ENCODE measurements at places on chromosomes 5 and 9.
A peak's percentile ranks its signal among the peaks of the same experiment; 100 is the strongest.

DNA sequence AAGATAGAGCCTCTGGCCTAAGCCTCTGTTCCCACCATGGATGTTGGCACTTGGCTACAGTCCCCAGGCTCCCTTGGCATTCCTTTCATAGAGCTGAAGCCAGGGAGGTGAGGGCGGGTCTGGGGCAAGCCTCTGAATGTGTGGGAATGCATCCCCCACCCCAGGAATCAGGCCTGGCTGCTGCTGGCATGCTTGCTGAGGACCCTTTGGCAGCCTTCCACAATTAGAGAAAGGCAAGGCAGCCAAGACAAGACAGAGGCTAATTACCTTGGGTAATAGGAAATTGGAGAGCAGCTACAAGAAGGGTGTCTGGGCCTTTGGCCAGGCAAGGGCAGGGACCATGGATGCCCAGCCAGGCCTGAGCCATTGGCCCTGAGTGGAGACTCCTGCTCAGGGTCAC is 204.4 kb upstream of the TRIM32 start:
- no peak for DNase-seq

DNA sequence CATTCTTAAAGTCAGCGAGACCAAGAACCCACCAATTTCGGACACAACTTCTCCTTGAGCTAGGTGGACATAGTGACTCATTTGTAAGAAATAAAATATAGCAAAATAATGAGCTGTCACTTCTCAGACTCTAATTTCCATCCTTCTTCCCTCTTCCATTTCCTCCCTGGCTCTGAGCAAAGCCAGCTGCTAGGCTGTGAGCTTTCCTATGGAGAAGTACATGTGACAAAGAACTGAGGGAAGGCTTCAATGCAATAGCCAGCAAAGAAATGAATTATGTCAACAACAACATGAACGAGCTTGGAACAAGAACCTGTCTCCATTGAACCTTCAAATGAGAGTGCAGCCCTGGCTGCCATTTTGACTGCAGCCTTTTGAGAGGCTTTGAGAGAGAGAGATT is 25.9 kb upstream of the SELENOP start:
- no peak for DNase-seq

- no peak for DNase-seq
These were observed 12.4 kb downstream of the PRUNE2 start for GRCh38 chr9:76893395-76893932.

- DNase-seq, result no peak
These were observed 36.7 kb upstream of the CCDC112 start for GRCh38 chr5:115333164-115333563.

DNA sequence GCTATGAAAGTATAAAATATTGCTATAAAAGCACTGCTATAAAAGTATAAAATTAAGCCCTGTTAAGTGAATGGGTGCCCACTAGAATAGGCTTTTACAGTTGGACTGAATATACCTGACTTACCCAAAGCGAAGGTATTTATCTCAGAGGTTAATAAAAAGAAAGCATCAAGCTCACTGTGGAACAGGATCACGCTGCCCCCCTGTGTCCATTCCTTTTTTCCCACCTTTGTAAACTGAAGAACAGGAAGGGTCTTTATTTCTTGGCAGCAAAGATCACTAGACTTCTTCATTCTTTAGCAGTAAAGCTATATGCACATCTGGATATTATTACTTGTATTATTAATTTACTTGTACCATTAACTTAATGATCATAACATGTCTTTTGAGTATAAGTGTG is 22.1 kb upstream of the PLPP6 start:
- DNase-seq, result no peak

DNA sequence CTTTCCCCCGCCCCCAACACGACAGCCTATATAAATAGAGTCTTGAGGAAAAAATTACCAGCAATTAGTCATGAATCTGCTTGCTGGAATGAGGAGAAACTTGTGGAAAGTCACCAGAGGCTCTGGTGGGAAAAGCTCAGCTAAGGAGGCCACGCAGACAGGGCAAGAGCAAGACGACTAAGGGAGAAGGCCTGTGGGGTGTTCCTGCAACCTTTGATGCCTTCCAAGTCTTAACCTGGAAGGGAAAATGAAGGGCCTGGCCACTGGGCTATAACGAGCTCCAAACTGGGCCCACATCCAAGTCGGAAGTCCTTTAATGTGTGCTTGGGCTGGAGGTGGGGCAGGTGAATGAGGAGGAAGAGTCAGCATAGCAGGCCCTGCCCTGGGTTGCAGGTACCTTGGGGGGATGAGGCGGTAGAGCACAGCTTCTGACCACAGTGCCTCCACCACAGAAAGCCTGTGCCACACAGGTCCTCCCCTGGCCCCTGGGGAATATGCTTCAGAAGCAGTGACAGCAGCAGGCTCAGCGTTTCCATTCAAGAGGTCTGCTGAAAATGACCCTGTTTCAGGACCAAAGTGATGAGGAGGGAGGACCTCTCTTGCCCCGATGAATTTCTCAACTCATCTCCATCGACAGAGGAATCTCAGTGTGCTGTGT is 92.8 kb upstream of the LRRTM2 start:
- no peak for DNase-seq

GRCh38 chr9:85268131-85268530 is 473.6 kb downstream of the AGTPBP1 start:
- no peak for DNase-seq

DNA sequence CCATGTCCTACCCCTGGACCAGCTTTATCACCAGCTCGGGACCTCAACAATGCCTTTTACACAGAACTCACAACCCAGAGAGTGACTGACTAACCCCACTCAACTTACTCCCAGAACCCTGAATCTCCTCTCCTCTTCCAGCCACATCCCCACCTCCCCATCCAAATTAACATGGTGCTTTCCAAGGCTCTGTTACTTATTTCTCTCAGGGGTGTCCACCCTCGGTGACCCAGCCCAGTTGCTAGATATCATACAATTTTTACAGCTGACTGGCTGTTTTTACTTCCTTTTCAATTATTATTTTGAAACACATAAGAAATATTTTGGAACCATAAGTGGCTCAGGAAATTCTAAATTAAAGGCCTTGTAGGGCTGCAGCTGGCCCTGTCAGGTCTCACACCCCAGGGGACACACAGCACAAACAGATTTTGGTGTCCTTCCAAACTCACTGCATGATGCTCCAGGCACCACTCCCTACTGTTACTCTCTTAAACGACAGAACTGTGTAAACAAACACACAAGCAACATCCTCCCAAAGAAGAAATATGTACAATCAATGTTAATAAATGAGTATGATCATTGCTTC is 180.6 kb downstream of the ADAMTS12 start:
- DNase-seq, result no peak

DNA sequence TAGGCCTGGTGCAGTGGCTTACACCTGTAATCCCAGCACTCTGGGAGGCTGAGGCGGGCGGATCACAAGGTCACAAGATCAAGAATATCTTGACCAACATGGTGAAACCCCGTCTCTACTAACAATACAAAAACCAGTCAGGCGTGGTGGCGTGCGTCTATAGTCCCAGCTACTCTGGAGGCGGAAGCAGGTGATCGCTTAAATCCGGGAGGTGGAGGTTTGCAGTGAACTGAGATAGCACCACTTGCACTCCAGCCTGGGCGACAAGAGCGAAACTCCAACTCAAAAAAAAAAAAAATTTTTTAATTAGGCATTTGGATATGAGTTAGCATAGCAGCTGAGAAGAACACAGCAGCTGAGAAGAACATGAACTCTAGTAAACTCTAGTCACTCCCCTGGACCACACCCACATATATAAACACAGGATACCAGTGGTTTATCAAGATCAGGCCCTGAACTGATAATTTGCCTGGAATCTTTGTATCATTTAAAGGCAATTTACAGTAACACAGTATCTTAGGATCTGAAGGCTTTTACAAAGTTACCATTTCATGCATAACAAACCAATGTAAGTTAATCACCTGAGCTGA is 4.6 kb upstream of the UGCG start:
- DNase-seq, result no peak

DNA sequence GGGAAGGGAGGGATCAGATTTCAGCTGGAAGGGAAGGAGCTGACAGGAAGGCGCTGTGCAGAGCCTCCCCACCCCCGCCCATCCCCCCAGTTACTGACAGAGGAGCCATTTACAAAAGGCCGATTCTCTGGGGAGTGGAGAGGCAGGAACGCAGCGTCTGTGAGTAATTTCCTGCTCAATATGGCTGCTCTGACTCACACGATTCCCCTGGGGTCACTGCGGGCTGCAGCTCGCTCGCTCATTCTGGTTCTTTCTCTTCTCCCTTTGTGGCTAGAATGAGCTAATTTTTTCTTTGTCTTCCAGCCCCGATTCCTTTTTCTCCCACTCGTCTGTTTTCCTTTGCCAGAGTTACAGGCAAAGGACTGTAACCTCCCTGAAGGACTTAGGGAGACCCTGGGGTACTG is 28.8 kb downstream of the PTPA start:
- peak; percentile 88 for DNase-seq

DNA sequence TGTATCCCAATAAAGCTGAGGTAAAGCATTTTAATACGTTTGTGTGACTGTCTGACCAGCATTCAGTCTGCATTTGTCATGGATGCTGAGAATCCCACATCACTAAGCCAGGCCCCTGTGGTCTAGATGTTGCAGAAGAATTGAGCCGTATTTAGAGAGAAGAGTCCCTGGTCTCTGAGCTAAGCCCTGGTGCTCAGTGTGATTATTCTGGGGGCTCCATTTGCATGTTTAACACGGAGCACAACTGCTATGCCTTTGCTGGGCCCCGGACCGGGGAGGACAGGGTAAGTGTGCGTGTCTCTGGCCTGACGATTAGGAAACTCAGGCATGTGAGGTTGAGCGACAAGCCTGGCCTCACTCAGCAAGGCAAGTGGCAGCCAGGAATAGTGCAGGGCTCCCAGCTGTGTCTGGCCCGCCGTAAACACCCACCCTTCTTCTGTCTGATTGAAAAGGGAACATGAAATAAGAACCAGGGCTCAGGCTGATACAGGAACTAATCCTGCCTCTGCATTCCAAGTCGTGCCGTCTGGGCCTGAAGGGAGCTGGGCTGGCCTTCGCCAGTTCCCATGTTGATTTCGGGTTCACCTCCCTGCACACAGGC is 22.3 kb downstream of the FAM78A start:
- no peak for DNase-seq

- no peak for DNase-seq
These were observed 186.6 kb upstream of the PANK3 start for GRCh38 chr5:168765551-168766425.

DNA sequence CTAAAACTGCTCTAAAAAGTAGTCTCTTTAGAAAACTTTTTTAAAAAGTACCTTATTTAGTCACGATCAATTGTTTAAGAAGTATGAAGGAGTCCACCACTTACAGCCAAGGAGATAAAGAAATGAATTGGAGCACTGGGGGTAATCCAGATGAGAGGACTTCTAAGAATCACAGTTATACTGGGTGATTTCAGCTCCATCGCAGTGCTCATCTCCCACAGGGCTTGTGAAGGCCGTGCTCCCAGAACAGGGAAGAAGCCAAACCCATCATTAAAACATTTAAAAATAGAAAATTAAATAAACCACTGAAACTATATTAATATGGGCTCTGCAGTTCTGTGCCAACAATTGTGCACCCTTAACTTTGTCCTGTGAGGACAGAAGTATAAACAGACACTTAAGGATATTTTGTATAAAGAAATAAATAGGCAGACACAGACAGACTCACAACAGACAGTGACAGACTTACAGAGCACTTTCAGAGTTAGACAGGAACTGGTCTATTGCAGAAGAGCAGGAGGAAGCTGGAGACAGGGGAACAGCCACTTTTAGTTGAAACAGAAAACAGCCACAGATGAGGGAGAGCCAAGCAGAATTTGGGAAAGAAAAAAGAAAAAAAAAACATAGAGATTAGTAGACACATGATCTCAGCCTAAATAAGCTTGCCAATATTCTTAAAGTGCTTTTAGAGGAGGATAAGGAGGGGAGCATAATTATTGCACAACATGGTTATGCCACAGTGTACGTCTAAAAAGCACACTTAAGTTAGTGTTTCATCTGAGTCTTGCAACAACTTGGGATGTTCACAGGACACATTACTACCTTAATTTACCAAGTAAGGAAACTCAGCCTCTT is 81.8 kb downstream of the FBXO38 start:
- no peak for DNase-seq

DNA sequence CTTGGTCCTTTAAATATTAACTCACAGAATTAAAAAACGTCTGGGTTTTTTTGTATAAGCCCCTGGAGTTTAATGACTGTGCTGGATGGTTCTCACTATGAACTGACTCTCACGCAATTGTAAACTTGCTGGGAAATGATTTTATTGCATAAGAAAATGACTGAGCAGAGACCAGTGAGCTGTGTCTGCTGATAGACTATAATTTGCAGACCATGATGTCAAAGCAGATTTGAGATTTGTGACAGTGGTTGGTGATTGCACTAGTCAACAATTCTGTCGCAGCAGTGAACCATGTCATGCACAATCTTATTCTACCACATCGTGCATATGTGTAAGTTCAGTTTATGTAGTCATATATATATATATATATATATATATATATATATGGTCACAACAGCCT is 85.7 kb upstream of the C9orf72 start:
- DNase-seq, result no peak

- DNase-seq, result peak; percentile 39
These were observed 1.3 kb downstream of the SDHA start for GRCh38 chr5:219460-219863.

DNA sequence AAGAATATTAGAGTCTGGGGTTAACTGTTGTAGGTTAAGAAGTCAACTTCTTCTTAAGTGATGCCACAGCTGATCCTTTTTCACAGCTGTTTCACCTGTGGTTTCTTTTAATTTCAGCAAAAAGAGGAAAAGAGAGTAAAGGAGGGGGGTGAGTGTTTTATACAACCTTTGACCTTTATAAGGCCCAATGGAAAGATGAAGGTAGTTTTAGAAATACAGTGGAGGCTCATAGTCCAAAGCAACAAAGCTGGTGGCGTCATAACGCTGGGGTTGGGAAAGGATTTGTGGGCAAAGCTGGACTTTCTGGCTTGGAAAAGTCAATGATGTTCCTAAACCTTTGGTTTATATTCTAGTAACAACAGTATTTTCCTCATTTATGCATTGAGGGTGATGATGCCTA is 49.5 kb downstream of the RCL1 start:
- no peak for DNase-seq

GRCh38 chr5:61678966-61679365 is 346.9 kb downstream of the ZSWIM6 start:
- DNase-seq, result no peak

DNA sequence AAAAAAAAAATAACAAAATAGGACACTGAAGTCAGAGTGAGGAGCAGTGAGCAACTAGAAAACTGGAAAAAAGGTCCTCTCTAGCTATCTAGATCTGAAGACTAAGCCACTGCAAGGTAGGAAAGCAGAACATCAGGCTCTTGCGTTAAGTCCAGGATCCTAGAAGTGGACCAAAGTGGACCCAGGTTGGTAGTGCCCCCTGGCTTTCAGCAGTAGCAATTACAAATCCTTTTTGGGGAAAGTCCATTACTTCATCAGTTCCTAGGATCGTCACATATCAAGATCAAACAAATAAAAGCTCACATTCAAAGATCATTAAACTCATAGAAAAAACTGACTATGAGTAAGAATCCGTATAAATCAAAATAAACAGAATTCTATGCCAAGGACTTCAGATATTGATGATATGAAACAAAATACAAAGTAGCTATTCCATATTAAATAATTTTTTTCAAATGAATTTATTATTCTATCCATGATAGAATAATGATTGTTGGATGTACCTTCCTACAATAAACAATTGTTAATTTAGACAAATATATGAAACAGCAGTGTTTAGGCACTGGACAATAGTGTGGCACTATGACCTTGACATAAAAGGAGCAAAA is 6.5 kb upstream of the RICTOR start:
- no peak for DNase-seq

GRCh38 chr9:116809656-116810055 is 122.6 kb downstream of the TRIM32 start:
- no peak for DNase-seq

GRCh38 chr5:62705022-62705421 is 126.4 kb downstream of the LRRC70 start:
- no peak for DNase-seq
